Right kidney (tissue), 9 donors: ENCODE measurements at places on chromosomes 3 and 15.

- no peak for DNase-seq
These were observed 32.8 kb upstream of the UBE2E2 start for GRCh38 chr3:23170291-23170690.

GRCh38 chr3:10432931-10433330 is 72.5 kb downstream of the ATP2B2 start:
- no peak for DNase-seq

DNA sequence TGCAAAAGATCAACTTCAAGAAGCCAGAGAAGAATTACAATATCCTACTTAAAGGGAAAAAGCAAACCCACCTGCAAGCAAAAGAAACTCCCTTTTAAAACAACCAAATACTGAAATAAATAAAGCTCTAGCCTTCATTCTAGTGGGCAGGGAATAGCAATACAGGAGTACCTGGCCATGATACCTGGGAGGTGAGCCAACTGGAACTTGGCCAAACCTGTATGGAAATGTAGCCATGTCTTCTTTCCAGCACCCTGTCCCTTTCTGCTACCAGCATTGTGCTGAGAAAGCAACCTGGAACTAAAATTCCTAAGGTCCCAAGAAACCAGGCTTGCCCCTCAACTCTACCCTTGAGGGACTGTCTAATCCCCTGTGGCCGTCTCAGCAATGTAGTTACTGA is 530.0 kb downstream of the EPHB1 start:
- no peak for DNase-seq

GRCh38 chr3:151974067-151974466 is 100.6 kb downstream of the SUCNR1 start:
- DNase-seq, result no peak

GRCh38 chr15:81491414-81492096 is 117.5 kb upstream of the TMC3 start:
- DNase-seq, result no peak

GRCh38 chr3:194775731-194776130 is 90.0 kb downstream of the FAM43A start:
- no peak for DNase-seq

DNA sequence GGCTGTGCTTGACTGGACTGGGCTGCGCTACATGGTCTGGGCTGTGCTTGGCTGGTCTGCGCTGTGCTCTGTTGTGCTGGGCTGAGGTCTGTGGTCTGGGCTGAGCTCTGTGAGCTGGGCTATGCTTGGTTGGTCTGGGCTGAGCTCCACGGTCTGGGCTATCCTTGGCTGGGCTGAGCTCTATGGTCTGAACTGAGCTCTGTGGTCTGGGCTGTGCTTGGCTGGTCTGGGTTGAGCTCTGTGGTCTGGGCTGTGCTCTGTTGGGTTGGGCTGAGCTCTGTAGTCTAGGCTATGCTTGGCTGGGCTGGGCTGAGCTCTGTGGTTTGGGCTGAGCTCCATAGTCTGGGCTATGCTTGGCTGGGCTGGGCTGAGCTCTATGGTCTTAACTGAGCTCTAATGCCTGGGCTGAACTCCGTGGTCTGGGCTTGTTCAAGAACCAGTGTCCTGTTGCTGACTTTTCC is 92.0 kb downstream of the PLXNA1 start:
- DNase-seq, result no peak

DNA sequence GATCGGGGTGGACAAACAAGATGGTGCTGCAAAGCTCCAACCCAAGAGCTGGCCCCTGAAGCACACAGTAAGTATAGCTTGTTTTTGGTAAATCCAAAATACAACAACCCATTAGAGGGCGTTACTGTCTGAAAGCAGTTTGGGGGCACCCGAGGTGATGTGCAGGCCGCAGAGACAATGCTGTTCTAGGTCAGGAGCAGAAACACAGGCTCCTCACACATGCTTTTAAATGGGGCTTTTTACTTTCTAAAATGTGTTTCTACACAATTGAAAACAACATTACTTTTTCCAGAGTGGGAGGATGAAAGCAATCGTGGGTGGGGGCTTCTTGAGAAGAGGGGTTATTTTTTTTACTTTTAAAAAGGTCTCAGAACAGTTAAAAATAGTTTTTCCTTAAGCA is 1029.3 kb upstream of the CFAP20DC start:
- DNase-seq, result no peak

- DNase-seq, result no peak
These were observed 609.7 kb downstream of the PDCD6IP start for GRCh38 chr3:34408088-34408487.

GRCh38 chr15:65101411-65101890 is 13.5 kb downstream of the UBAP1L start:
- DNase-seq, result peak; percentile 67

- DNase-seq, result peak; percentile 82
These were observed 1.4 kb upstream of the WNT5A start for GRCh38 chr3:55488398-55489055.

- no peak for DNase-seq
These were observed 63.9 kb downstream of the BOC start for GRCh38 chr3:113275258-113275556.

- no peak for DNase-seq
These were observed 66.8 kb downstream of the CD200R1L start for GRCh38 chr3:112779558-112780480.

GRCh38 chr15:89021224-89021623 is 67.0 kb upstream of the ABHD2 start:
- DNase-seq, result no peak

DNA sequence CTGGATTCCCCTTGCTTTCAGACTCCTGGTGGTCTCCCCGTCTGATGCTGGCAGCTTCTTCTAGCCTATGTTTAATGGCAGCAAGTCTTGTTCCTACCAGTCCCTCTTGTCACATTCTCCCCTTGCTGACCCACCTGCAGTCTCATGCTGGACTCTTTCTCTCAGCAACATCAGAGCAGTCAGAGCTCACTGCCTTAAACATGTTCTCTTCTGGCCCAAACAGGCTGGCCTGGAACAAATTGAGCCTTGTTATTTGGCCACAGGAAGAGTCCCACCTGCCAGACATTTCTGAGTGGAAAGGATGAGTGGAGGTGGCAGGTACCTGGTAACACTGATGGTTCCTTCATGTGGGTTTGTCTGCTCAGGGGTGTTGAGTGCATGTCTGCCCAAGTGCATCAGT is 59.2 kb upstream of the APEH start:
- no peak for DNase-seq

DNA sequence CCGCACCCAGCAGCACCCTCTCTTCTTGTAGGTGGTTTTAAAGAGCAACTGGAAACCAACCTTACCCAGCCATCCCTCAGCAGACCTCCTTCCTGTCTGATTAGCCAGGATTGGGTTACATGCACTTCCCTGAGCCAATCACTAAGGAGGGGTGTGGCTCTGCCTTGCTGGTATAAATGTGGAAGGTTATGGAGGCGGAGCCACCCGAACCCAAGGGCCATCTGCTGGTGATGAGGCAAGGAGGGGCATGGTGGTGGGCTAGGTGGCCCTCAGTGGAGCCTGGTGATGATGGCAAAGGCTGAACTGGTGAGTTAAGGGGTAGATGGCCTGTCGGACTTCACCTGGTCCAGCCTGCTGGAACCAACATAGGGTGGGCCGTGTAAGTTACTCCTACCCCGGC is 39.8 kb downstream of the CCDC33 start:
- no peak for DNase-seq

- DNase-seq, result no peak
These were observed 50.4 kb downstream of the GHSR start for GRCh38 chr3:172397716-172398405.

DNA sequence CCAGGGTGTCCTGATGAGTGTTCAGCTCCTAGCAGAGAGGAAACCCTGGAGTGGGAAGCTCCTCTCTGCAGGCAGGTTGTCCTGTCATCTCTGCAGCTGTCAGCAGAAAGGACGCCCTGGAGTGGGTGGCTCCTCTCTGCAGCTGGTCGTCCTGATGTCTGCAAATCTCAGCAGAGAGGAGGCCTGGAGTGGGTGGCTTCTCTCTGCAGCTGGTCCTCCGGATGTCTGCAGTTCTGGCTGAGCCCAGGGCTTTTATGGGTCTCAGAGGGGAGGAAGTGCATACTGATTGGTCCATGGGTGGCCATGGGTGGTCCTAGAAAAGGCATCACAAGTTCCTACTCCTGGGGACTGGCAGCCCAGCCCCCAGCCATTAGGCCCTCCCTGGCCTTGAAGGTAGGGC is 102.6 kb upstream of the BNIP2 start:
- no peak for DNase-seq

DNA sequence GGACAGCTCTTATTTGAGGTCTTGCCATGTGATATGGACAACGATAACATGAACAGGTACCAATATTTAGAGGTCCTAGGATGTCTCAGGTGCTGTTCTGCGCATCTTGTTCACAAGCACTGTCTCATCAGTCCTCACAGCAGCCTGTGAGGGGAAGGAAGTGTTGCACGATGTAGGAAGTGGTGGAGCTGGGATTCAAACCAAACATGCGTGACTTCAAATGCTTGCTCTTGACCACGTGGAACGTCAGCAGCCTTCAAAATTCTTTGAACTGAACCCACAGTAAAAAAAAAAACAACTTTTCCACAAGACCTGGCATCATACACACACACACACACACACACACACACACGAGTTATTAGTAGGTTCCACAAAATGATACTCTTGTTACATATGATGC is 153.4 kb upstream of the SMAD3 start:
- no peak for DNase-seq

DNA sequence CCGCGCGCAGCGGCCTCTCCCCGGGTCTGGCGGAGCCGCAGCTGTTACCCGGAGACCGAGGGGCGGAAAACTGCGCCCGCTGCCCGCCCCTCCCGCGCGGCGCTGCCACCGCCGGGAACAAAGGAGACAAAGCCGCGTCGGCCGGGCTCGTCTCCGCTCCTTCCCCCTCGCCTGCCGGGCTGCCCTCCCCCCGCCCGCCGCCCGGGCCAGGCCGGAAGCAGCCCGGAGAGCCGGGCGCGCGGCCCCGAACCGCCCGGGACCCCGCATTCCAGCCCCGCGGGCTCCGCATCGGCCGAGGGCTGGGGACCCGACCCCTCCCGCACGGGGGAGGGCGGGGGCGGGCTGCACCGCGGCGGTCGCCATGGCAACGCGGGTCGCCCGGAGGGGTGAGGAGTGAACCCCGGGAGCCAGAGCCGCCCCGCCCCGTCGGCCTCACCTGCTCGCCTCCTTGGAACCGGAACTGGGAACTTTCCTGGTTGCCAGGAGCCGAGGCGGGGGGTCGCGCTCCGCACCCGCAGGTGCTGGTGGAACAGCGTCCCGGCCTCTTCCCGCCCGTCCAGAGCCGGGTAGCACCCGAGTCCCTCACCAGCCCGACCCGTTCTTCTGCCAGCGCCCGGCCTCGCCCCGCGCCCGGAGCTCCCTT is 448 bp downstream of the PLXNB1 start:
- DNase-seq, result peak; percentile 87

DNA sequence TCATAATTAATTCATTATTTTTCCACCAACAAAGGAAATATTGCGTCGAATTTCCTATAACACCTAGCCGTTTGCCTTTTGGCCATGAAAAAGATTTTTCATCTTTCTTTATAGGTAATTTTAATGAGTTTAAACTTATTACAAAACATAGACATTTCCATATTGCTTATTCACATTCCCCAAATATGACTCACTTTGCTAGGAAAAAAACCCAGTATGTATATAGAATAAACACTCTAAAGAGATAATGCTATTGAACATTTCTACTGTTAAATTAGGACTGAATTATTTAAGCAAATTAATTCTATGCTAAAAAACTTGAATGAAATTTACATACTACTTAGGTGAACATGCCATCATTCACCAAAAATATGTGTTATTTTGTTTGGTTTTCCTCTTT is 16.2 kb downstream of the ZPLD1 start:
- no peak for DNase-seq

DNA sequence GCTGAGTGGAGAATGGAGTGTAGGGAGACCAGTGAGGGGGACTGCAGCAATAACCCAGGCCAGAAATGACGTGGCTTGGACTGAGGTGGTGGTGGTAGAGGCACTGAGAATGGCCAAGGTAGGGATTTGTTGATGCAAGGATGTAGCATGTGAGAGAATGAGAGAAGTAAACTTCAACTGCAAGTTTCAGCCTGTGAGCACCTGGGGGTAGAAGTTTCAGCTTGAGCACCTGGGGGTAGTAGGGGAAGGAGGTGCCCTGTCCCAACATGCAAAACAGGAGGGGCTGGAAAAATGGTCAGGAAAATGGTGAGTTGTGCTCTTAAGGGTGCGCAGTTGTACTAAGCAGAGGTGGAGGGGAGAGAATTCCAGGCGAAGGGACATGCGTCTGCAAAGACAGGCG is 31.0 kb downstream of the IL16 start:
- DNase-seq, result no peak
